ENCODE measurements at places on chromosomes 13 and 19. TPM values are rescaled to one million over a fixed set of nuclear protein-coding genes. Genes with fewer than 3 reads are reported as not detected.

COX7A1 gene
- polyA plus RNA-seq = 11.5 TPM

LIM2 gene
- not detected for polyA plus RNA-seq

DNA sequence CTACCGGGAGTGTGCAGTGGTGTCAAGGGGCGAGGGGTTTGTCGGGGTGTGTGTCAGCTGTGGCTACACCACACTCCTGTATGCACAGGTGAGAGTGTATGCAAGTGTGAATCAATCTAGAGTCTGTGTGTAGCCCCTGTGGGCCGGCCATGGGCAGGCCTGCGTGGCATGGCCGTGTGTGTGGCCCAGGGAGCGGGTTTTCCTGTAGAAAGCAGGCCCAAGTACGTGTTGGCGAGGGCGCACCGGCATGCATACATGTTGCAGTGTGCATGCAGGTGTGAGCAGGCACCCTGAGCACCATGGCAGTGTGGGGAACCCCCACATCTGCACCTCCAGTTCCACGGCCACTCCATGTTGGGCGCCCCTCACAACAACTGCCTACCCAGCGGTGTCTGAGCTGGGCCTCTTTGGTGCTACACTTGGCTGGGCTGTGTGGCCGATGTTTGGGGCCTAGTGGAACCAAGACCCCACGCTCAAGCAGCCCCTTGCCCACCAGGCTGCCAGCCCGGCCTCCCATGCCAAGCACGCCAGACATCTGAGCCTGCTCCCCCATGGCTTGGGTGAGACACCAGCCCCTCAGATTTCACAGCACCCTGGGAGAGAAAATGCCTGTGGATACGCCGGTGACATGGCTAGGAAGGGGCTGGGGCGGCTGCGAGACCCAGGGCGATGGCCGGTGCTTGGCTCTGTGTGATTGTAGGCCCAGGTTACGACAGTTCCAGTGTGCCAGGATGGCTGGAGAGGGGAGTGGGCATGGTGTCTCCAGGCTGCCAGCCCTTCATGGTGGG, 2.1 kb downstream of the NFIX start:
- no peak for DNase-seq
- H3K27me3 ChIP-seq = peaks cover 79% of the 10 kb centered on the region
- no peak overlapping the region for H3K4me3 ChIP-seq
- no peaks in the 10 kb centered on the region for H3K36me3 ChIP-seq
- H3K4me1 ChIP-seq = peaks cover 4% of the 10 kb centered on the region

F2RL3 gene
- polyA plus RNA-seq = 0.99 TPM

DNA sequence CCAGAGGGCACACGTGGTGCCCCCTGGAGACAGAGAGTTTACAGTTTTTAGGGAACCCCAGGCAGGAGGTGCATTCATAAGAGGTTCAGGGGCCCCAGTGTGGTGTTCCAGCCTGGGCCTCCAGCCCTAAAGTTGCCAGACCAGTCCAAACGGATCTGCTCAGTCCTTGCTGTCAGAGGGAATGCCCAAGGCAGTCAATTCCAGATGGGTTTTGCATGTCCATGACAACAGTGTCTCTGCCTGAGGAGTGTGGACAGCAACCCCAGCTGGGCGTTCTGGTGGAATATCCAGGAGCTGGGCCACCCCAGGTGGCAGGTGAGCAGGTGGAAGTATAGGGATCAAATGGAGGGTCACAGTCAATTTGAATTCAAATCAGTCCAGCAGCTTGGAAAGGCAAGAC, 25.3 kb downstream of the FBXO27 start:
- no peaks in the 10 kb centered on the region for H3K27me3 ChIP-seq
- no peak overlapping the region for H3K4me3 ChIP-seq
- DNase-seq = no peak

OLFM4 gene
- 80.0 TPM for polyA plus RNA-seq

RGL3 gene
- 5.3 TPM for polyA plus RNA-seq

GRCh38 chr13:60139272-60139671, 24.5 kb downstream of the DIAPH3 start:
- H3K4me3 ChIP-seq = no peak overlapping the region
- no peak for DNase-seq
- H3K36me3 ChIP-seq = no peaks in the 10 kb centered on the region
- no peaks in the 10 kb centered on the region for H3K27me3 ChIP-seq
- no peak overlapping the region for H3K27ac ChIP-seq
- peaks cover 2% of the 10 kb centered on the region for H3K4me1 ChIP-seq

SYNGR4 gene
- polyA plus RNA-seq = 0.12 TPM
